Fibroblast of villous mesenchyme (primary cell): ENCODE measurements at places on chromosomes 13 and 19. TPM values are rescaled to one million over a fixed set of nuclear protein-coding genes. Genes with fewer than 3 reads are reported as not detected.

DNA sequence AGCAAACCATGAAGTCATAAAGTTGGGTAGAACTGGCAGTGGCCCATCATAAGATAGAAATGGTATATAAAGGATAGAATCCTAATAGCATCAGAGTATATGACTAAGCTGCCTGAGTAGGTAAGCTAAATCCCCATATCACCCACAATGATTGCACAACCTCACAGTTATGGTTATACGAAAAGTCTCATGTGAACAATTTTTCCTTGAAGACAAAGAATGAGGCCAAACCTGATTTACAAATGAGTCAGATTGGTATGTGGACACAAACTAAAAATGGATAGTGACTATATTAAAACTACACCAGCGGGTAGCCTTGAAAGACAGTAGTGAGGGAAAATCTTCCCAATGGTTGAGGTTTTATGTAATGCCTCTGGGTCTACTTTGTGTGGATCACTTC, 40.9 kb upstream of the UFM1 start:
- peak; percentile 71 for DNase-seq

DNA sequence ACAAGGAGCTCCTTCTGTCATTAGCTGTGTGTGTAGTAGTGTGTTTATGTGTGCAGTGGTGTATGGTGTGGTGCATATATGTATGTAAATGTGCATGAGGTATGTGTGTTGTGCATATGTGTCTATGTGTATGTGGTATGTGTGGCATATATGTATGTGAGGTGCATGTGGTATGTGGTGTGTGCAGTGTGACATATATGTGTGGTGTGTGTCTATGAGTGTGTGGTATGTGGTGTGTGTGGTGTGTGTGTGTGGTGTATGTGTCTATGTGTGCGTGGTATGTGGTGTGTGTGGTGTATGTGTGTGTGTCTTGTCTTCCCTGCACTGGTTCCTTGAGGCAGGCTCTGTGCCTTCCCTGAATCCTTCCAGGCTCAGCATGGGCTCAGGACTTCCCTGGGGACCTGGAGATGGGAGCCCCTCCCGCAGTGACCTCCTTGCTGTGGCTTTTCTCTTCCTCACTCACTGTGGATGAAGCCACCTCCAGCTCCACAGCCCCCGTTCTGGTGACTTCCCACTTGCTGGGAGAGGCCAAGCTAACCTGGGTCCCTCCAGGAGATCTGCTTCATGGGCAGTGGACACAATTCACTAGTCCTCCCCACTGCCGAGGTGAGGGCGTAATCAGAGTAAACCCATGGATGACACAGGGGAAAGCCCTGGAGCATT, 64.2 kb downstream of the CCDC70 start:
- DNase-seq: no peak

GRCh38 chr19:3720349-3720917, 12.2 kb downstream of the TJP3 start:
- DNase-seq: no peak

- no peak for DNase-seq
These were observed 267.4 kb downstream of the ABCC4 start for GRCh38 chr13:95033890-95034289.

Gene ZC3H4
- 16.0 and 16.8 TPM in 2 replicates for total RNA-seq

DNA sequence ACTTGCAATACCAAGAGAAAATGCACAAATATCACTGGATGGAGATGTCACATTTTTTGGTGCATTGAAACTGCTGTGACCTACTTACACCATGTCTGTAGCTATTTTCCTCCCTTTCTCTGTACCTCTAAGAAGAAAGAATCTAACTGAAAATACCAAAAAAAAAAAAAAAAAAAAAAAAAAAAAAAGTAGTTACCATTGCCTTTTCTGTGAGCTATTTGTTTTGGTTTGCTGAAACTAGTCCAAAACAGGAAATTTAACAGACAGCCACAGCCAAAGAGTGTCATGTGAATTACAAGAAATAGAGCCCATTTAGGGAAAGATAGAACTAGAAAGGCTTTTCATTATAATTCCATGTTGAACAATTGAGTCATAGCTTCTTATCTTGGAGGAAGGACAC, 37.3 kb downstream of the TNFSF13B start:
- DNase-seq: no peak

Gene PRRG2
- total RNA-seq: 0.32 and 0.43 TPM in 2 replicates

- no peak for DNase-seq
These were observed 150.3 kb downstream of the SLITRK5 start for GRCh38 chr13:87821512-87821911.

Gene CYP4F8
- under 0.01 TPM in 1 of 2 replicates, not detected in the other for total RNA-seq
